ENCODE measurements at places on chromosomes 5 and 9. TPM values are rescaled to one million over a fixed set of nuclear protein-coding genes. Genes with fewer than 3 reads are reported as not detected.

DNA sequence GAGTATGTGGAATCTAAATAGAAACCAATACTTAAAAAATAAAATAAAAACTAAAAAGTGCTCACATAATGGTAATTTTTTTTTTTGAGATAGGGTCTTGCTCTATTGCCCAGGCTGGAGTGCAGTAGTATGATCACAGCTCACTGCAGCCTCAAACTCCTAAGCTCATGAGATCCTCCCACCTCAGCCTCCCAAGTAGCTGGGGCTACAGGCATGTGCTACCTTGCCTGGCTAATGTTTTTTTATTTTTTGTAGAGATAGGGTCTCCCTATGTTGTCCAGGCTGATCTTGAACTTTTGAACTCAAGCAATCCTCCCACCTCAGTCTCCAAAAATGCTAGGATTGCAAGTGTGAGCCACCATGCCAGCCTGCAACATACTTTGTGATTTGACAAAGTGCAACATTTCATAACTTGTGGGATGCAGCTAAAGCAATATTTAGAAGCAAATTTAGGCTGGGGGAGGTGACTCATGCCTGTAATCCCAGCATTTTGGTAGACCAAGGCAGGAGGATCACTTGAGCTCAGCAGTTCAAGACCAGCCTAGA lies 18.4 kb downstream of the AP3B1 start:
- H3K36me3 ChIP-seq = no peaks in the 10 kb centered on the region
- no peak for DNase-seq
- H3K27ac ChIP-seq = no peak overlapping the region

- no peak for DNase-seq
- H3K27ac ChIP-seq = no peak overlapping the region
- H3K27me3 ChIP-seq = no peaks in the 10 kb centered on the region
These were observed 119.4 kb downstream of the ADAMTS12 start for GRCh38 chr5:33772380-33772897.

RNF20 gene
- total RNA-seq = 26.8 TPM

DNA sequence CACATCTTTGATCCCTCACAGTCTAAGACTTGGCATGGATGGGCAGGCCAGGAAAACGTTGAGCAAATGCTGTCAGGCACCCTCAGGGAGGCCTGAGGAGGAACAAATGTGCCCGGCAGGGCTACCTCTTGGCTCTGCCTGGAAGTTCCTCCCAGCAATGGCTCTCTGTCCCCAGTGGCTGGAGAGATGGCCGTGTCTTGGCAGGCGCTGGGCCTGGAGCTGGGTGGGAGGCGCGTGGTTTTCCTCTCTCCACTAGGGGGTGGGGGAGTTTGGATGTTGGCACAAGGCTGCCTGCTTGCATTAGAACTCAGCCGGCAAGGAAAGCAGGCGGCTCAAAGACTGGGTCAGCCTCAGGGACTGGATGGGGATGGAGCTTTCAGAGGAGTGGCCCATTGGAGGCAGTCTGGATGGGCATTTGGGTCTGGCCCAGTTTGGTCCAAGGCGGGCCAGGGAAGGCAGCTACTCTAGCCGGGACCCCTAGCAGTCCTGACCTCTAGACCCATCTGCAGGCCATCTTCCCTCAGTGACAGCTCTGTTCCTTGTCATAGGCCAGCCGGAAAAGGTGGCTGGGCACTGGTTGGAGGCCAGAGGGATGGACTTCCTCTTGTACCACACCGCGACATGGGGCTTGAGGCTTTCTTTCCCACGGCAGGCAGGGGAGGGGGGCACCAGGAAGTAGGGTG lies 68.2 kb upstream of the STC2 start:
- H3K4me1 ChIP-seq = no peaks in the 10 kb centered on the region
- no peak overlapping the region for H3K27ac ChIP-seq
- H3K36me3 ChIP-seq = no peaks in the 10 kb centered on the region
- H3K4me3 ChIP-seq = no peak overlapping the region
- DNase-seq = no peak
- H3K27me3 ChIP-seq = no peaks in the 10 kb centered on the region

DNA sequence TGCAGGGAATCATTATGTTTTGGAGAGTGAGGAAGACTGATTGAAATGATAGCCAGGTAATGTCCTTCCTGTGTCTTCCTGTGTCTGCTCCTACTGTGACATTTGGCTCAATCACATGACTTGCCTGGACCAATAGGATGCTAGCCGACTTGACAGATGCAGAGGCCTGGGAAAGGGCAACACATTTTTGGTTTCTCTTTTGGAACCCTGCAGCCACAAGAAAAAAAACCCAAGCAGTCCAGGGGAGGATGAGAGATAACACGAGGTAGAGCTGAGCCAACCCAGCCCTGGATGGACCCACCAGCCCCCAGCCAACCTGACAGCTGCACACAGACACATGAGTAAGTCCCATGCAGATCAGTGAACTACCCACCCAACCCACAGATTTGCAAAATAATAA lies 256.1 kb upstream of the SMARCA2 start:
- H3K27me3 ChIP-seq = no peaks in the 10 kb centered on the region
- no peaks in the 10 kb centered on the region for H3K36me3 ChIP-seq
- no peak for DNase-seq

GRCh38 chr5:112757468-112758208 lies 20.0 kb downstream of the APC start:
- no peak for DNase-seq
- H3K4me1 ChIP-seq = no peaks in the 10 kb centered on the region
- H3K36me3 ChIP-seq = no peaks in the 10 kb centered on the region
- H3K27ac ChIP-seq = no peak overlapping the region
- no peaks in the 10 kb centered on the region for H3K27me3 ChIP-seq

CAMK4 gene
- total RNA-seq = 1.5 TPM

SLC4A9 gene
- total RNA-seq = 0.45 TPM

GRCh38 chr5:43608406-43608805 lies 5.4 kb downstream of the NNT start:
- peaks cover 12% of the 10 kb centered on the region for H3K36me3 ChIP-seq
- peaks cover 5% of the 10 kb centered on the region for H3K4me1 ChIP-seq
- no peaks in the 10 kb centered on the region for H3K27me3 ChIP-seq
- no peak overlapping the region for H3K27ac ChIP-seq
- DNase-seq = no peak

- DNase-seq = no peak
- peaks cover 4% of the 10 kb centered on the region for H3K4me1 ChIP-seq
- no peak overlapping the region for H3K4me3 ChIP-seq
- H3K27ac ChIP-seq = no peak overlapping the region
These were observed 127.7 kb downstream of the TLE4 start for GRCh38 chr9:79699479-79699878.

DNA sequence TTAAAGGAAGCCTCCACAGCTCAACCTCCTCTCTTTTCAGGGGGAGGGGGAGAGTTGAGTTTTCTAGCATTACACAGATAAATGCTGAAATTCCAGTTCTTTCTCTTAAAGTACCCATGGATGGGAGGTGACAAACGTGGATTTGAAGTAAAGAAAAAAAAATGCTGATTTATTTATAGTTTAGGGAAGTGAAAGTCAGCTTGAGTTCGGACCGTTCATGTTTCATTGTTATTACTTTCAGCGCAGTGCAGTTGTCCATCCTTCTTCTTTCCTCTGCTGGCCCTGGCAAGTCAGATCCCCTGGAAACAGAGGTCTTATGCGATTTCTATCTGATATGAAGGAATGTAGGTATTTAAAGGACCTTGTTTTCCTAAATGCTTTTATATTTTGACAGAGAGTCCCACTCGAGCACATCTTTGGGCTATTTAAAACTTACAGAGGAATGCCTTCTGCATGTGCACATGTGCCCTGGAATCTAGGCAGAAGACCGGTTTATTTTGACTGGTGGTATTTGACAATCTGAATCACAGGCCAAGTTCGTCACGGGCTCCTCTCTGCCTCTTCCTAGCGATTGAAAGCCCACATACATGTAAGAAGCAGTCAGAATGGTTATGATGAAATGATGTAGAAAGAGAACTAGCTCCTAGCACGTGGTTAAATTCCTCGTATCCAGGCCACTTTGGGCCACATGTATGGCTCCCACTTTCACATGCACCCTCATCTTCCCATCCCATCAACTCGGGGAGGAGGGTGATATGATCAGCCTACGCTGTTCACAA lies 385.2 kb upstream of the KLF4 start:
- no peak overlapping the region for H3K27ac ChIP-seq
- peaks cover 14% of the 10 kb centered on the region for H3K4me1 ChIP-seq

DNA sequence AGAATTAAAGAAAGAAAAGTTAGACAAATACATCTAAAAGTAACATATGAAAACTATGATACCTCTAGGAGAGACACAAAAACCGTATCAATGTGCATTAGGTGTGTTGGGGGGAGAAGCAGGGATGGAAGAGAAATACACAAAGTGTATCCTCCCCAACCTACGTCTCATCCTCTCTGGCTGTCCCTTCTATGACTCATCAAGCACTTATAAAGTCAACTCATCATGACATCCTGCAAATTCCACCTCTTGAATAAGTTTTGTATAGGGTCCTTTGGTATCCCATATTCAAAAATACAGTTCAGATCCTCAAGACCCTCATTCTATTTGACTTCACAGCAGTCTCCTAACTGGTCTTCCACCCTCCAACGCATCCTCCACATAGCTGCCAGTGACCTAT lies 917.6 kb upstream of the DMAC1 start:
- no peak overlapping the region for H3K4me3 ChIP-seq
- no peaks in the 10 kb centered on the region for H3K36me3 ChIP-seq
- DNase-seq = no peak
- no peaks in the 10 kb centered on the region for H3K27me3 ChIP-seq
- H3K27ac ChIP-seq = no peak overlapping the region

DNA sequence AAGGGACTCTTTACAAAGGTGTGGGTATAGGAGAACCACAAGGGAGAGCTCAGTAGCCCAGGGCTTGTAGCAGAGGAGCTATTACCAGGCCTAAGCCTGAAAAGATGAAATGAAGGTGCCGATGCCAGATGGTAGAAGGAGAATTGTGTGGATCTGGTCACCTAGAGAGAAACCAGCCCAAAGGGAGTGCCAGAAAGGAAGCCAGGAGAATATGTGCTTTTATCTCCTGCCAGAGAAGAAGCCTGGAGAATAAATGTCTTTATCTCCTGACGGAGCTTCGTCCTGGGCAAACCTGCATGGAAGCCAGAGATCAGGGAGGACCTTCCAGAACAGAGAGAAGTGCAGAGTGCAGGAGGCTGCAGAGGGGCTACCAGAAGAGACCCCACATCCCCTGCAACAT lies 142.6 kb downstream of the MED10 start:
- H3K27ac ChIP-seq = no peak overlapping the region
- H3K4me3 ChIP-seq = no peak overlapping the region
- H3K4me1 ChIP-seq = no peaks in the 10 kb centered on the region
- DNase-seq = no peak

STK32A gene
- total RNA-seq = 5.8 TPM

GRCh38 chr5:66903218-66903617 lies 293.4 kb downstream of the CD180 start:
- peaks cover 8% of the 10 kb centered on the region for H3K4me1 ChIP-seq
- H3K36me3 ChIP-seq = no peaks in the 10 kb centered on the region
- H3K27ac ChIP-seq = no peak overlapping the region

LRRC19 gene
- total RNA-seq = not detected

- H3K36me3 ChIP-seq = no peaks in the 10 kb centered on the region
- no peak overlapping the region for H3K4me3 ChIP-seq
- no peak for DNase-seq
- H3K27me3 ChIP-seq = no peaks in the 10 kb centered on the region
- H3K27ac ChIP-seq = no peak overlapping the region
These were observed 96.7 kb upstream of the SMIM23 start for GRCh38 chr5:171688696-171689495.

GRCh38 chr9:107518037-107518807 lies 28.7 kb upstream of the KLF4 start:
- no peak overlapping the region for H3K27ac ChIP-seq
- no peak overlapping the region for H3K4me3 ChIP-seq
- no peaks in the 10 kb centered on the region for H3K27me3 ChIP-seq
- H3K4me1 ChIP-seq = no peaks in the 10 kb centered on the region

TAF11L10 gene
- not detected for total RNA-seq

DNA sequence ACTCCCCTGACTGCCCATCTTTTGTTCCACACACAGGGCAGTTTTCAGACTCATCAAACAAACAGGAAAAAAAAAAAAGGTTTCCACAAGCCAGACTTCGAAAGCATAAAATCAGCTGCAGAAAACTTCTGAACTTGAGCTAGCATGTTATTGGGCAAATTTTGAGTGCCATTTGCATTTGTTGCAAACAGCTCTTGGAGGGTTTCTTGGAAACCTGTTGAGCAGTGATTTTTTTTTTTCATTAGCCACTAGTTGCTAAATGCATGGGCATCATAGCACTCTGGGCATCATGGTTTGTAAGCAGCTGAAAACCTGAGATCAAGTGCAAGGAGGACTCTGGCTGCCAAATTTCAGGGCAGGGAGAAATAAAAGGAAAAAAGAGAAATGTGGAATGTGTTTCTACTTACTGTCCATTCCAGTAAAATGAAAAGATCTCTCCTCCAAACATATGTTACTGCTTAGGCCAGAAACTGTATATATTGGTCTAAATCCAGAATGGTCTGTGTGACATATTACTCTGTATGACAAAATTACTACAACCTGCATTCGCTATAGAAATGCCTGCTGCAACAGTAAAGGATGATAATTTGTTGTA lies 85.2 kb upstream of the SMIM23 start:
- no peak overlapping the region for H3K4me3 ChIP-seq
- H3K27ac ChIP-seq = no peak overlapping the region
- H3K27me3 ChIP-seq = no peaks in the 10 kb centered on the region
- no peaks in the 10 kb centered on the region for H3K36me3 ChIP-seq

ACOT12 gene
- not detected for total RNA-seq

DNA sequence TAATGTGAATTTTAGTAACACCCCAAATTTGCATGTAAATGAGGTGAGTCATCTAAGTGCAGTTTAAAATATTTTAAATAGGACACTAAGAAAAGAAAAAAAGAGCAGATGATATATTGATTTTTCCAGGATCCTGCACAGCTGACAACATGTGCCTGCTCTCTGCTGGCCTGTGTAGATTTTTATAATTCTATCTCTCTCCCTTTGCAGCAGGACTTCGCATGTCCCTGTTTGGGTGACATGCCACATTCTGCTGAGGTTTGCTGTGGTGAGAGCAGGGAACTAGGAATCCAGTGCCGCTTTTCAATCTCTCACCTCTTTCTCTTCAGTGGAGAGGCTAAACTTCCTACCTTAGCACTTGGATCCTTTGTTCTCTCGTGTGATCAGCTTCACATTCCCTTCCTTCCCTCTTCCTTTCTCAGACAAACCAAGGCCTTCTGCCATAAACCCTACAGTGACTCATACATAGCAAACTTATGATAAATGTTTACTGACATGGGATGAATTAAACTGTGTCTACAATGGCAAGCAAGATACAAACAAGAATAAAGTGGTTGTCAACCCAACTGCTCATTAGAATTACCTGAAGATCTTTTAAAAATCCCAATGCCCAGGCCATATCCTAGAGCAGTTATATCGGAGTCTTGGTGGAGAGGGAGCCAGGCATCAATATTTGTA lies 198.8 kb upstream of the EFNA5 start:
- no peak overlapping the region for H3K4me3 ChIP-seq
- DNase-seq = no peak
- no peaks in the 10 kb centered on the region for H3K36me3 ChIP-seq
- H3K27ac ChIP-seq = no peak overlapping the region
- H3K27me3 ChIP-seq = no peaks in the 10 kb centered on the region

GRCh38 chr5:102713278-102713677 lies 41.8 kb upstream of the PAM start:
- no peaks in the 10 kb centered on the region for H3K27me3 ChIP-seq
- no peaks in the 10 kb centered on the region for H3K4me1 ChIP-seq
- DNase-seq = no peak
- no peaks in the 10 kb centered on the region for H3K36me3 ChIP-seq
- no peak overlapping the region for H3K27ac ChIP-seq

S1PR3 gene
- 6.4 TPM for total RNA-seq

SLC6A7 gene
- total RNA-seq = not detected

- H3K36me3 ChIP-seq = no peaks in the 10 kb centered on the region
- H3K4me1 ChIP-seq = no peaks in the 10 kb centered on the region
- H3K4me3 ChIP-seq = no peak overlapping the region
- H3K27ac ChIP-seq = no peak overlapping the region
- H3K27me3 ChIP-seq = no peaks in the 10 kb centered on the region
These were observed 275.2 kb downstream of the CWC27 start for GRCh38 chr5:65043843-65044359.
